Left cardiac atrium (tissue), 4 donors: ENCODE measurements at places on chromosomes 7 and 10.

GRCh38 chr10:22265839-22266537, 48.2 kb upstream of the EBLN1 start:
- no peak for DNase-seq

GRCh38 chr7:119681336-119681735, 591.6 kb upstream of the KCND2 start:
- no peak for DNase-seq

- DNase-seq, result no peak
Measured at GRCh38 chr7:141441837-141442627, 109.2 kb upstream of the AGK start.

DNA sequence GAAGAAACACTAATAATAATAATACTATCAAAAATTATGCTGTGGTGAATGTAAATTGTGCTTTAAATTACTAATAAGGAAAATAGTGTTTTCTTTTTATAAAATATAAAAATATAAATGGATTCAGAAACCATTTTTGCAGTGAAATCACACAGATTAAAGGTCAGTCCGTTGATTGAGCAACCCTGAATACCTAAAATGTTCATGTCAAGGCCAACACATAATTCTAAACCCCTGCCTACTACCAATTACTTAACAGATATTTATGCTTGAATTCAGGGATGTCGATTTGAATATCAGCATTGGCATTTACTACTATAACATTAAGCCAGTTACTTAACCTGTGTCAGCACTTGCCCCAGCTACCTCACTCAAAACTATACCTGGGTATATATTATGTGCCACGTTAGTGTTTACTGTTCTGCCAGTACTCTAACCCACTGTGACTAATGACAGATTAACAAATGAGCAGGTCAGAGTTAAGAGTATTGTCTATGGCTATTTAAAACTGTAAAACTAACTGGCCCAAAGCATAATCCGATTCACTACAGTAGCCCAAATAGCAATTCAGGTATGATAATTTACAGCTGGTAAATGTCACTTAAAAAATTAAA, 165.0 kb downstream of the KMT2E start:
- DNase-seq, result no peak

DNA sequence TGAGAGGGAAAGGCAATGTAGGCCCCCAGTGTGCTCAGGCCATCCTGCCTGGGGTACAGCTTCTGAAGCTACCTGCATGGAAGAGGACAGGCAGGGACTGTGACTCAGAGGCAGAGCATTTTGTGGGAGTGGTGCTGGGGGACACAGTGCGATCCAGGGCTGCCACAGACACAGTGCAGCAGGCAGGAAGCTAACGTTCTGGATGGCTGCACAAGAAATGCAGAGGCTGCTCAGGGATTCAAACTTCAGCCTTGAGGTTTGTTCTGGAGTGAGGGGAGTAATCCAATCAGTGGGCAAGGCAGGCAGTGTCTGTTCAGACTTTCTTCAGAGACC, 648.0 kb upstream of the IGFBP3 start:
- DNase-seq, result no peak

GRCh38 chr7:68258609-68259008, 1262.0 kb downstream of the TYW1 start:
- DNase-seq, result no peak

DNA sequence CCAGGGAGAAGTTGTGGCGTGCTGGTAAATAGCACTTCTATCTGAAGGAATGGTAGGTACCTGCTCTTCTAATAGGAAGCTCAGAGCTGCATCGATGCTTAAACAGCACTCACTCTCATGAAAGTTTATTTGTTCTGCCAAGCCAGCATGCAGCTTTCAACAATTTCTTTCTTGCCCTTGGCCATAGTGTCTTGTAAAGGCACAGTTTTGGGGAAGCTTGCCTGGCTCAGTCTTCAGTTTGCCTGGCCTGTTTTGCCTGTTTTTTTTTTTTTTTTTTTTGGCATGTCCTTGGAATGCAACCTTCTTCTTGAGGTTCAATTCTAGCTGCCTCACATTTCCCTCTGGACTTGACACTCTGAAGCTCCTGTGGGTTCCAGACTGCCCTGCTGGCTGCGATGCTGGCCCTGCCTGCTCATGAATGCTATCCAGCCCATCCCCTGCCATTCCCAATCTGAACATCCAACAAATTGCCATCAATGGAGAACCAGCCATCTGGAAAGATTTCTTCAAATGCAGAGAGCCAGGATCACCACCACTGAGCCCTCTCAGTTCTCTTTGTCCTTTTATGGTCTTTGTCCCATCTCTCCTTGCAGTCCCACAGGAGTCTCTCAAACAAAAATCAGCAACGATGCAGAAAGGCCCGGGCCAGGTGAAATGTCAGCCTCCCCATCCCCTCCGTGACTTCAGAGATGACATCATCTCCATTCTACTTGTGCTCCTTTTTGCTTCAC, 133.9 kb downstream of the ANLN start:
- DNase-seq, result no peak

GRCh38 chr7:134388336-134389019, 70.4 kb downstream of the AKR1B1 start:
- DNase-seq, result no peak

GRCh38 chr7:460374-461116, 59.1 kb downstream of the PDGFA start:
- DNase-seq, result peak; percentile 55

GRCh38 chr7:96297876-96298275, 24.0 kb downstream of the SLC25A13 start:
- DNase-seq, result no peak

DNA sequence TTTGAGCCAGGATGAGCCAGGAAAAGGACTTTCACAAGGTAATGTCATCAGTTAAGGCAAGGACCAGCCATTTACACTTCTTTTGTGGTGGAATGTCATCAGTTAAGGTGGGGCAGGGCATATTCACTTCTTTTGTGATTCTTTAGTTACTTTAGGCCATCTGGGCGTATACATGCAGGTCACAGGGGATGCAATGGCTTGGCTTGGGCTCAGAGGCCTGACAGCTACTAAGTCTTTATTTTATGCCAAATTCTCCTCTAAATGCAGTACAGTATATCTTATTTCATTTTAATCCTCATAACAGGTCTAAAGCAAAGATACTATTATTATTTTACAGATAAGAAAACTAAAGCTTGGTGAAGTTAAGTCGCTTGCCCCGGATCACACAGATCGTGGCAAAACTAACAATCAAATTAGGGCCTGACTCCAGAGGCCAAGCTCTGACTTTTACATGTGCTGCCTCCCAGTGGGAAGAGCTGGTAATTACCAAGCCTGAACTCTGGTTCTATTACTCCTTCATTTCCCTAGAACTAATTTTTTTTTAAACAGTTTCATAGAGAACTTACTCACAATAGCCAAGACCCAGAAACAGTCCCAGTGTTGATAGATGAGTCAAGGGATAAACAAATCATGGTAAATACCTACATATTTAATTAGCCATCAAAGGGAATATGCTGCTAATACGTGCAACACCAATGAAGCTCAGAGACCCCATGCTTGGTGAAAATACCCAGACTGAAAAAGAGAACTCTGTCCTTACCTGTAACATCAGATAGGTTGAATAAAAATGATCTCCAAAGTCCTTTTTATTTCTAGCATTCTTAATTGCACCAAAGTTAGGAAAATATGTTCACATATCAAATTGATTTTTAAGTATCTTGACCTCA, 35.4 kb downstream of the C7orf25 start:
- DNase-seq, result no peak

GRCh38 chr10:58330431-58330830, 4.4 kb upstream of the UBE2D1 start:
- no peak for DNase-seq

- DNase-seq, result no peak
Measured at GRCh38 chr7:77531038-77531437, 6.1 kb upstream of the PTPN12 start.

GRCh38 chr10:88932539-88933256, 19.9 kb downstream of the ACTA2 start:
- DNase-seq, result peak; percentile 40

- DNase-seq, result no peak
Measured at GRCh38 chr10:131964298-131964697, 17.4 kb downstream of the BNIP3 start.
